Fibroblast of skin of scalp (primary cell): ENCODE measurements at places on chromosomes 3 and 15.
A peak's percentile ranks its signal among the peaks of the same experiment; 100 is the strongest.

GRCh38 chr3:139252719-139253118, 91.1 kb upstream of the MRPS22 start:
- no peak for DNase-seq

GRCh38 chr15:98609144-98609852, 39.0 kb upstream of the IGF1R start:
- DNase-seq, result peak; percentile 60

GRCh38 chr3:65785065-65785645, 253.6 kb downstream of the MAGI1 start:
- DNase-seq, result peak; percentile 67

- DNase-seq, result no peak
Measured at GRCh38 chr3:24793896-24794295, 299.2 kb upstream of the THRB start.

DNA sequence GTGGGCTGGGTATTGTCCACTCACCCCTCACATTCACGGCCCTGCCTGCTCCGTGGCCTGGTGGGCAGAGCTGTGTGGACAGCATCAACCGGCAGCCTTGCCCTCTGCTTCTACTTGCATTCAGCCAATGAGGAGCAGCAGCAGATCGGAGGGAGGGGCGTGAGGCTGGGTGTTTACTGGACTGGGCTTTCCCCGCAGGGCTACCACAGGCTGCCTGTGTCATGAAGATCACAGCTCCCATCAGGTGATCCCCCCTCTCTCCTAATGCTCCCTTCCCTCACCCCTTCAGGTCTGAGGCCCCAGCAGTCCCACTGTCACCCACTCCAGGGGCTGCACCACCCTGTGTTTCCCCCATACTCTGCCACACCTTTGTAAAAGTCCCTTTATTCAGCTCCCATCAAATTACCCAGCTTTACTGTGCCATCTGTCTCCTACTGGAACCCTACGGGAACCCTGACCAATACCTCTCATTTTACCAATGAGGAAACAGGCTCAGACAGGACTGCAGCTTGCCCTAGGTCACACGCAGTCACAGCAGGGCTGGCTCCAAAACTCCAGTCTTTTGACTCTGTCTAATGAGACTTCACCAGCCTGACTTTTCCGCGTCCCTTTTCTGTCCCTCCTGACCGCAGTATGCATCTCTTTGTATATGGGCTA, 81.1 kb downstream of the MEGF11 start:
- no peak for DNase-seq

DNA sequence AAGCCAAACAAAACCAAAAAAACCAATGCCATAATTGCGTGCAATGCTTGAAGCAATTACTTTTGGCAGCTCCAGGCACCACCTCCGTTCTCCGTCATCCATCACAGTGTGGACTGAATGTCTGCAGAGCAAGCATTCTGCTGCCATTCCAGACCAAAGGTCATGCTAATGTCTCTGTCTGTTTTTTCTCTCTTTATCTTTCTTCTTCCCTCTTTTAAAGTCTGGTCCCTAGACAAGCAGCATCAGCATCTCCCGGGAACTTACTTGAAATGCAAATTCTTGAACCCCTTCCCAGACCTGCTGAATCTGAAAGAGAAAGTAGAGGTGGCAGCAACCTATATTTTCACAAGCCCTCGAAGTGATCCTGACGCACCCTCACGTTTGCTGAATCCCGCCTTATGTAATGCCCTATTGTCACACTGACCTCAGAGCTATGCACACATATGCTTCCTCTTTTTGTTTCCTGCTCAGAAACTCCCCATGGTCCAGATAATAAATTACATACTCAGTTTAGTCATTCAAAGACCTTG, 297.3 kb upstream of the PROK2 start:
- DNase-seq, result no peak

DNA sequence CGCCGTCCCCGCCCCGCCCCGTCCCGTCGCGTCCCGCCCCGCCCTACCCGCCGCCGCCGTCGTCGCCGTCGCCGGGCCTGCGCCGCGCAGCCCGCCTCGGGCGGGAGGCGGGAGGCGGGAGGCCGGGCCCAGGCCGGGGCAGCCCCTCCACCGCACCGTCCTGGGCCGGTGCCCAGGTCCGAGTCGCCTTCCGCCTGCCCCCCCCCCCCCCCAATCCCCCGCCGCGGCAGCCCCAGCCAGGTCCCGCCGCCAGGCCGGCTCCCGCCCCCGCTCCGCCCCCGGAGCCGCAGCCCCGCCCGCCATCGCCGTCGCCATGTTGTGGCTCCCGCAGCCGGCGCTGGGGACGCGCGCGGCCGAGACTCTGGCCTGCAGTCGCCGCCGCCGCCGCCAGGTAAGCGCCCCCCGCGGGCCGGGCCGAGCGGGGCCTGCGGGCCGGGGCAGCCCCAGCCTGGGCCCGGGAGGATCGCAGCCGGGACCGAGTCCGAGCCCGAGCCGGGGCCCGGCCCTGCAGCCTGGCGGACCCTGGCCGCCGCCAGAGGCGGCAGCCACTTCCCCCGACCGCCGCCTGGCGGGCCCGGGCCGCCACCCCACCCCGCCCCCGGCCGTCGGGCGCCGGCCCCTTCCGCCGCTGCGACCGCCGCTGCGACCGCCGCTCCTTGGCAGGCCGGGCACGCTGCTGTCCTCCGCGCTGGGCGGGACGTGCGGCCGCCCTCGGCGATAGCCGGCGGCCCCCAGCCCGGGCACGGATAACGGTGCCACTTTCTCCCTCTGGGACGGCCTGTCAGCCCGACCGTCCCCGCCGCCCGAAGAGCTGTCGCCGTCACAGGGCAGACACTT, at the start of gene ZNF592:
TSS of gene ZNF592 (plus strand) at position 319 of the 837 bp plus-strand sequence. CDS start 34,084 bp downstream, outside the sequence.
- peak; percentile 83 for DNase-seq

DNA sequence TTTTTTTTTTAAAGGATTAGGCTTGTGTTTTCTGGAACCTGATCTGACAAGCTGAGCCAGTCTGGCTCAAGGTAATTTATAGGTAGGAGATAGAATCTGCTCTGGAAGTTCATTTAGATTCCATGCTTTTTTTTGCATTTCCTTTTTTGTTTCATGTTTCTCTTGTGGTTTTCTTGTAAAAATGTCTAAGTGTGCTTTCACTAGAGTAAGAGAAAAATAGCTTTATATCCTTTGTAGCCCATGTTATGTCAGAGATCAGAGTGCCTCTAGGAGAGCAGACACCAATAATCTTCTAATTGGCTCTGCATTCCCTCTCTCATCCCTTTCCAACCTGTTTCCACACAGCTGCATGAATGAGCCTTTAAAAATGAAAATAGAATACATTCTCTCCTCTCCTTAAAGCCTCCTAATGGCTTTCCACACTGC, 389.8 kb upstream of the KCNMB2 start:
- no peak for DNase-seq

- no peak for DNase-seq
Measured at GRCh38 chr15:29652595-29652994, 169.7 kb downstream of the TJP1 start.

- no peak for DNase-seq
Measured at GRCh38 chr3:64861684-64862083, 173.9 kb upstream of the ADAMTS9 start.

- DNase-seq, result no peak
Measured at GRCh38 chr3:186515125-186515524, 29.1 kb downstream of the CRYGS start.

DNA sequence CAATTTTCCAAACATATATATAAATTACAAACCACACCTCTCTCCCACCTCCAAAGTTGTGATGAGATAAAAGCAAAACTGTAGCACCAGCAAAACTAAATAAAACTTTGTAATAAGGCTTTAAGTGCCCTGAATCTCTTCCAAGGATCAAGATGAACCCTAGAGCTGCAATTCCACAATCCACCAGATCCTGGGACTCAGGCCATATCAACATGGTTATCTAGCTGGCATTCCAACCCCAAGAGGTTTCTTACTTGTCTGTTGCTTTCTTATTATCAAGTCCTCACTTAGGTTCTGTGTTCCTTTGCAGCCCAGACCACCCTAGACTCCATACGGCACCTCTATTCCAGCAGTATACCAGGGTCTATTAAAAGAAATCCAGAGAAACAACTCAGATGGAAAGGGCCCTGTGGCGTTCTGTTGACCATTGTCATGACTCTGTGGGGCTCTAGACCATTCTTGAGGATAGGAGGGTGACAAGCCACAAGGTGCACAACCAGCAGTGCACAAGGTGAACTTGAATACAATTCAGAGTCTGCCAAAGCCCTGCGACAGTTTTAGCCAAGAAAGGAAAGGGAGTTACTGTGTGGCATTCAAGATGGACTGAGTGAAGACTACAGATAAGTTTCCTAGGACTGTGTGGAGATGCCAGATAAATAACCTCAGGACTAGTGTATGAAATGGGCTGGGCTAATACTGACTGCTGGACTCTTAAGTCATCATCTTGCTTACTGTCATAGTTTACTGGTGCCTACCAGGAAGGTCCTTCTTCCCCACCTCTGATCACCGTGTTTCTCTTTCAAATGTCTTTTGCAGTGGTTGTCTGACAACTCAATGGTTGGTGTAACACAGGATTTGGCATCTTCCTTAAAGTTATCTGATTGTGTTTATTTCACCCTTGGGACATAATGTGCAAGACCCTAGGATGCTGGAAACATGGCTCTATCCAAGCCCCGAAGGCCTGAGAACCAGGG, 27.2 kb downstream of the ACKR2 start:
- no peak for DNase-seq

DNA sequence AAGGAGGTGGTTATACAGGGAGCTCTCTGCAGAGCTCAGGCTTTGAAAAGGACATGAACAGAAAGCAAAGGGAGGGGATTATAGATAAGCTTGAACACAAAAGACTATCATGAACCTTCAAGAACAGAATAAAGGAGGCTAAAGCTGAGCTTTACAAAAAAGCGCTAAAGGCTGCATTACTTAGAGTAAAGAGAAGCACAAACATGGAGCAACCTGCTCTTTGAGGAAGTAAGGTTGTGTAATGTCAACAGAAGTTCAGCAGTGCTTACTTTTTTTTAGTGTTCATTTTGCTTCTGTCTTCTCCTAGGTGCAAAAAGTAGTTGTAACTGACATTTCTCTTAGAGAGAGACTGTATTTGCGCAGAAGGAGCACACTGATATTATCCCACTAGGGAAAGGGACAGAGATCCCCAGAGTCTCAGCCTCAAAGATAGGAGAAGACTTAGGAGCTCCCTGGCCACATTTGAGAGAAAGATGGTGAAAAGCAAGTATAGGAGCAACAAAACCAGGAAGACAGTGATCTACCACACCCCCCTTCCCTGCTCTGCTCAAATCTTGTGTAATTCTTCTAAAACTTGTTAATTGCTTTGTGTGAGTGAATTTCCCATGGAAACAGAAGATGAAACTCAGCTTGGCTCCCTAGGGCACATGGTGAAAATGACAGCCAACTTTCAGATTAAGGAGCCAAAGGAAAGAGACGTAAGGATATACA, 54.7 kb downstream of the QTRT2 start:
- DNase-seq, result no peak

- DNase-seq, result no peak
Measured at GRCh38 chr3:149715247-149715646, 37.0 kb downstream of the COMMD2 start.

DNA sequence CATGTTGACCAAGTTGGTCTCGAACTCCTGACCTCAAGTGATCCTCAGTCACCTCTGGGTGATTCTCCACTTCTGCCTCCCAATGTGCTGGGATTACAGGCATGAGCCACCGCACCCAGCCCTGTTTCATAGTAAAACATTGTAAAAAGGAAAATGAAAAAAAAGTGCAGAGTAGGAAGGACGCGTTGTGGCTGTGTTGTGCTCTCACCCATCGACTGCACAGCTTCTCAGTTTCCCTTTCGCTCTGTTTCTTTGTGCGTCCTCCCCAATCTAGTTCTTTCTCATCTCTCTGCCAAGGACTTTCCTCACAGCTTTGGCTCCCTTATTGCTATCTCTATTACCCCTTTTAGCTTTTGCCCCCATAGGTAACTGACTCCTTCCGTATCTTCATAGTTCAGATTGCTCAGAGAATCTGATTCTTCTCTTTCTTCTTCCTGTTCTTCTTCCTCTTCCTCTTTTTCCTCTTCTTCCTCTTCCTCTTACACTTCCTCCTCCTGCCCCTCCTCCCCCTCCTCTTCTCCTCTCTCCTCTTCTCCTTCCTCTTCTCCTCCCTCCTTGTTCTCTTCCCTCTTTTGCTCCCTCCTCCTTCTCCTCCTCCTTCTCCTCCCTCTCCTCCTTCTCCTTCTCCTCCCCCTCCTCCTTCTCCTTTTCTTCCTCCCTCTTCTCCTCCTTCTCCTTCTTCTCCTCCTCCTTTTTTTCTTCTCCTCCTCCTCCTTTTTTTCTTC, 81.1 kb upstream of the VGLL4 start:
- DNase-seq, result no peak

- DNase-seq, result no peak
Measured at GRCh38 chr3:179733797-179734196, 81.0 kb downstream of the USP13 start.

DNA sequence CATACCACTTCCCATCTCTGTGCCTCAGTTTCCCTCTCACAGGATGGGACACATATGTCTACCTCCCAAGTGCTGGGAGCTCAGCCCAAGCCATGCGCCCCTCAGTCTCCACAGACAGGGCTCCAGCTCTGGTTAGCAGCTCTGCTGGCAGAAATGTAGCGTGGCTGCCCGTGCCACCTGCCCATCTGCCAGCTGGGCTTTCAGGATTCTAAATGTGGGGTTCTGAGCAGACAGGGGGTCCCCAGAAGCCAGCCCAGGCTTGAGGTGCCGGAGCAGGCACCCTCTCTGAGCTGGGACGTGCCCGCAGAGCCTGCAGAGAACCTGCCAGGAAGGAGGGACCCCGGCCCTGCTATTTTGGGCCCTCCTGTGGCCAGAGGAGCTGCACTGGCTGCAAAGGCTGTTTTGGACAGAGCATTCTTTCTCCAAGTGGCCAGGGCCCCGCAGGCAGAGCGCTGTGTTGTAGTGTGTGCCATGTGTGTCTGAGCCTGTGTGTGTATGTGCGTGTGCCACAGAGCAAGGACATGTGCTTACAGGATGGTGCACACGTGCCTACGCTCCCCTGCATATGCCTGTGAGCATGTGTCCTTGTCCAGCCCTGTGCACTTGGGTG, 31.7 kb downstream of the PSTPIP1 start:
- no peak for DNase-seq

DNA sequence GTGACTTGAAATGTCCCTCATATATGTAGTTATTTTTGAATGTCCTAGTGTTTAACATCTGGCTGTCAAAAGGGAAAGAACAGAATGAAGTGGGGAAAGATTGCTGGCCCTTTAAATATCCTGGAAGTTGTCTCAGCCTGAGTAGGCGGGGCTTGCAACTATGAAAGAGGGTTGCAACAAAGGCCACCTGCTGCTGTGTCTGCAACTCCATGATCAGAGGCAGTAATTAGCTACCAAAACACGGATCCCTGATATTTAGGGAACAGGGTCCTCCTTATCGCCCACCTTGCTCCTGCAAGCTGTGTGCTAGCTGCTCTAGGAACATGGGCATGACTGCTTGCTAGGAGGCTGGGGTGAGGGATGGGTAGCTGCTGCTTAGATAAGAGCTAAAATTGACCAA, 100.2 kb upstream of the CFAP20DC start:
- DNase-seq, result no peak
